Astrocyte of the spinal cord (primary cell): ENCODE measurements at places on chromosomes 12 and 14.

- DNase-seq = no peak
Measured at GRCh38 chr14:92590941-92591340, 77.4 kb downstream of the RIN3 start.

DNA sequence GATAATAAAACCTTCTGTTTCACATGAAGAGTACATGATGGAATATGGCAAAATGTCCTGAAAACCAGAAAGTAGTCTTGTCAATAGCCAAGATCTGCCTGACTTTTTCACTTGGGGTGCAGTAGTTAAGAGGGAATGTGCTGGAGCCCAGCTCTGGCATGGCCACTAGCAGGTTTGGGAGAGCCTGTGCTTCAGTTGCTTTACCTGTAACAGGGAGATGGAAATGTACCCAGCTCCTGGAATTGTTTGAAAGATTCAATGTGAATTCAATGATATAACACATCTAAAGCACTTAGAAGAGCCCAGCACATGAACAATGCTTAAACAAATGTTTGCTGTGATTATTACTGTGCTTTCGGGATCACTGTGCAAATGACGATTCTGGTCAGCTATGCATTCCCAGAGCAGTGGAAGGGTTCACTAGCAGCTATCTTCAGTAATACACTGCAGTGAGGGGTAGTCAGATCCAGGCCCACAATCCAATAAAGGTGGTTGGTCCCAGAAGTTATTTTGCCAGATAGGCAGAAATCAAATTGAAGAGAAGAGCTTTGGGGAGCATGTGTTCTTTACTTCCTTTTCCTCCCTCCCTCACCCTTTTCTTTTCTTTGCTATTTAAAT, 224.9 kb downstream of the APAF1 start:
- no peak for DNase-seq

- DNase-seq = no peak
Measured at GRCh38 chr12:105198961-105199360, 37.0 kb downstream of the APPL2 start.

DNA sequence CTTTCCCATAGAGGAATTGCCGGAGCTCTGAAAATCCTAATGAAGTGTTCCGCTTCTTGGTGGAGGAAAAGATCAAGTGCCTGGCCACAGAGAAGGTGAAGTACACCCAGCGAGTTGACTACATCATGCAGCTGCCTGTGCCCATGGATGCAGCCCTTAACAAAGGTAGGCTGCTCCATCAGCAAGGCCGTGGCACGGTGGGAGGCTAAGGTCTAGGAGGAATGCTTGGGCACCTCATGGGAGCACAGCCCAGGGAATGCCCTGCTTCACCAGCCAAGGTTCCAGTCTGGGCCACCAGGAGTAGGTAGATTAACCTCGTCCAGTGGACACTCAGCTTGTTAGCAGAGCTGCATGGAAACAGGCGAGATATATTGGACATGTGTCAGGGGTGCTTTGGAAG, 6.4 kb upstream of the TPI1 start:
- DNase-seq = no peak

GRCh38 chr14:100556936-100557505, 30.2 kb downstream of the BEGAIN start:
- no peak for DNase-seq

- peak; percentile 91 for DNase-seq
Measured at GRCh38 chr12:65335021-65335714, 56.7 kb downstream of the MSRB3 start.

GRCh38 chr12:6306151-6306550, 4.3 kb upstream of the PLEKHG6 start:
- DNase-seq = no peak

DNA sequence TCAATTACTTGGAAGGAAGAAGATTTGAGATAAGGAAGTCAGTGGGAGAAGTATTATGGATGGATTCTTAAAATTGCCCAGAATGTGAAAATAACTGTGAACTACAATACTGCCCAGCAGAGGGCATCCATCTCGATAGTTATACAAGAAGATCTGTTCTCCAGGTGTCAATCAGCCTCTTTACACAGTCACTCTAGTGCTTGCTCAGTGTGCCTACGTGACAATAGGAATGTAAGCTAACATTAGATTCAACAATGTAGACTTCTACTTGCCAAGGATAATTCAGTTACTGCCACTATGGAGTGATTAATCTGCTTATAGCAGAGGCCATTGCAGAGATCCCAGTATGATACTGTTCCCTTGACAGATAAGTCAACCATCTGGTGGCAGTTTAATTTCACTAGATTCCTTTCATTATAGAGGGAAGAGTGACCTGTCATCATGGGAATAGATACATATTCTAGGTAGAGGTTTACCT, 10.6 kb upstream of the MAP4K5 start:
- peak; percentile 56 for DNase-seq

DNA sequence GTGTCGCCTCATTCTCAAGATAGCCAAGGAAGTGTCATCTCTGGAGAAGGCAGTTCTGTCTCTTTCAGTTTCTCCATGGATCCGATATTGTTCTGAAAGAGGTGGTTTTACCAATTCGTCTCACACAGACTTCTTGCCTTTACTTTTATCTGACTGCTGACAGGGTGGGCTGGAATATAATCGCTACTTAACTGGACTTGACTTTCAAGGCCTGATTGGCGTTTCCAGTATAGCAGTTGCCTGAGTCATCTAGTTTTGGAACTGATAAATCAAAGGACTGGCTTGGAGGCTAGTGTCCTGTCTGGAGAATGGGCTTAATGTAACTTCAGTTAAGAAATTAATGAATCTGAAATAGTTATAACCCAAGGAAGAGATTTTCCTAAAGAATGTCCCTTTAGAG, 21.6 kb downstream of the PRKCH start:
- DNase-seq = no peak

DNA sequence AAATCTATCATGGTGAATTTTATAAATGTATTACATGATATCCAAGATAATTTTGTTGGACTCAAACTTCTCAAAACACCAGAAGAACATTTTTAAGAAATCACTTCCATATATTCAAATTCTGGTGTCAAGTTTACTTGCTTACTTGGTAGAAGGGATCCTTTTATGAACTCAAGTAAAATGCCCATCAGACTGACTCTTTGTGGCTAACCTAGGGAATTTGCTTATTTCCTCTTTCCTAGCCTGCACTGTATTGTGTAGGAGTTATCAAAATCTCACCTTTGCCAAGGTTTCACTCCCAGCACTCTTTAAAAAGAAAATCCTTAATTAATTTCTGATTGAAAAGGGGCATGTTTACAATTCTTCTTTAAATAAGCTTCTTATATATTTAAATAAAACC, 196.5 kb downstream of the DUSP6 start:
- no peak for DNase-seq

DNA sequence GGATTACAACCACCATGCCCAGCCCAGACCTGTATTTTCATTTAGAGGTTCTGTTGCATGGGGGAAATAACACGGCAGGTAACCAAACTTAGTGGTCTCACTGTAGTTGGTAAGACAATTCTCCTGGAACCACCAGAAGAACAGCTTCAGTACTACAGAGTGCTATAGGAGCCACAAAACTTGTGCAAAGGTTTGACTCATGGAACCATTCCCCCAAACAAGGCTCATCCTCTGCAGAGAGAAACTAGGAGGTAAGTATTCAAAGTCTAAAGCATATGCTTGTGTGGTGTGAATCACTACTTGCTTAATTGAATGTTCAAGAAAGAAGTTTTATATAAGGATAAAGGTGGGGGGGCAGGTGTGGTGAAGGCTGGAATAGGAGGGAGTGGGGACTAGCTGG, 58.7 kb downstream of the GNS start:
- no peak for DNase-seq

- peak; percentile 55 for DNase-seq
Measured at GRCh38 chr12:52992699-52993557, 13.3 kb upstream of the EIF4B start.

DNA sequence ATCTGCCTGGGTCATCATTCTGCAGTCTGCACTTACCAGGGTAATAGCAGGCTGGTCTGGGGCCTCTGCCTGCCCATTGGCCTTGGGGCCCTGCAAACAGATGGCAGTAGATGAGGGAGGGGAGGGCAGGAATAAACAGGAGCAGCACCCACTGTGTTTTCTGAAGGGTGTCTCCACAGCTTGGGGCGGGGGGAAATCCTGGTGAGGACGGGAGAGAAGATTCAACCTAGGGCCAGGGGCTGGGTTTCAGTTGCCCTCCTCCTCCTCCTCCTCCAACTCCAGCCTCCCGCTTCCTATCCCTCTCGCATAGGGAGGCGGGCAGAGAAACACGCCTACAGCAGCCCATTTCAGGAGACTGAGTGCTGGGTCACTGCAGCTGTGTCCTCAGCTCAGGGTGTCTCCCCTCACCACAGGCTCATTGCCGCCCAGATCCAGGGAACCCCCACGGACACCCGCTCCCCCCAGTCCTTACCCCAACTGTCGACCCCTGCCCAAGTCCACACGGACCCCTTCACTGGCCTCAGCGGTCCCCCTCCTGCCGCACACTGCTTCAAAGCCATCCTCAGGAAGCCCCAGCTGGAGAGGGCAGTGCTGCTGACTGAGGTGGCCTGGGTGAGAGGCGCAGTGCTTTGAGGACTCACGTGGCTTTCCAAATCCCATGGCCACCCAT, 9.1 kb upstream of the KRT80 start:
- DNase-seq = no peak

DNA sequence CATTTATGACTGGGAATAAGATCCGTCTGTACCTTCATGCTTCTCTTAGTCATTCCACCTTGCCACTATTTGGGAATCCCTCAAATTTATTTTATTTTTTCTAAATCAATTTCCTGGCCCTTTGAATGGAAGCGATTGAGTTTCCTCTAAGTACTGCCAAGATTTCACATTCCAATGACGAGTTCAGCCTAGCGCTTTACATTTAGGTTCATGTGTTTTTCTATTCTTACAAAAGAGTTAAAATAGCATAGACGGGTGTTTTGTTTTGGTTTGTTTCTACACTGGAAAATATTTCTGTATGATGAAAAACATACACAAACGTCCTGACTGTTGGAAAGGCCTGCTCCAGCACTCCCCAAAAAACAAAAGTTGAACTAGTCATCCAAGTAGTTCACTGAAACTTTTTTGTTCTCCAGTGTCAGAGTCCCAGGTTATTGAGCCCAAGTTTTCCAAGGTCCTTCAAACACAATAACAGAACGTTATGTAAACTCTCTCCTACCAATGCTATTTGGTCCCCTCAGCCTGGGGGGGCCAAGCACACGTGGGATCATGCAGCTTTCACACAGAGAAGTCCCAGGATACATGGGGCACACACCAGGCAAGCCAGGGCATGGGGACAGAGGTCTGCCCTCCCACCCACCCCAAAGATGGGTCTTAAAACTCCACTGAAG, 74.8 kb upstream of the FOXN3 start:
- peak; percentile 62 for DNase-seq

- no peak for DNase-seq
Measured at GRCh38 chr14:55026441-55026792, 482 bp downstream of the WDHD1 start.

- no peak for DNase-seq
Measured at GRCh38 chr14:99242816-99243721, 28.9 kb downstream of the BCL11B start.

GRCh38 chr14:22800346-22800745, 14.9 kb downstream of the SLC7A7 start:
- DNase-seq = no peak

DNA sequence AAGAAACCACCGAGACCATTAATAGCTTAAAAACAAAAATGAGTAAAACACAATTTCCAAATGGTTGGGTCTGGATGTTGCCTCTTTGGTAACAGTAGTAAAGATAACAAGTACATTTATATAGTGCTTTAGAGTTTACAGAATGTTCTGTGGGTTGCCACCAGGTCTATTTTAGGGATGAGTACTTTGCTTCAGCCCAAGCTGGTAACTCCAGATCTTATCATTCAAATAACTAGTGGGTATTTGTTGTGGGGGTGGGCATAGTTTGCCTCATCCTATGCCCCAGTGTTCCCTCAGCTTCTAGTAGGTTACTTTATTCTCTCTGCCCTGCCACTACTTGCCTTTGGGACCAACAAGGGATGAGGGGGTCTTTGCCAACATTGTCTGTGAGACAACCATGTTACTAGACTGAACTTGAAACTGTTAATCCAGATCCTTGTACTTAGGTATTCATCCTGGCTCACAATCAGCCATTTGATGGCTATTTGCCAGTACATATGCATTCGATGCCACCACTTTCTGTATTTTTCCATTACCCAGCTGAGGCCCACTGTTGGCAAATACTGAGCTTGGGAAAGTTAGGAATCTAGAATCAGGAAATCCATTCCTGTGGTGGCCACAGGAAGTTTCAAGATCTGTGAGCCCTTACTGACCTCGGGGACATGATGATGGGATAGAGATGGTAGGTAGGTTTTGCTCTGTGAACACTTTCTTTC, 17.6 kb upstream of the AKAP6 start:
- DNase-seq = no peak

DNA sequence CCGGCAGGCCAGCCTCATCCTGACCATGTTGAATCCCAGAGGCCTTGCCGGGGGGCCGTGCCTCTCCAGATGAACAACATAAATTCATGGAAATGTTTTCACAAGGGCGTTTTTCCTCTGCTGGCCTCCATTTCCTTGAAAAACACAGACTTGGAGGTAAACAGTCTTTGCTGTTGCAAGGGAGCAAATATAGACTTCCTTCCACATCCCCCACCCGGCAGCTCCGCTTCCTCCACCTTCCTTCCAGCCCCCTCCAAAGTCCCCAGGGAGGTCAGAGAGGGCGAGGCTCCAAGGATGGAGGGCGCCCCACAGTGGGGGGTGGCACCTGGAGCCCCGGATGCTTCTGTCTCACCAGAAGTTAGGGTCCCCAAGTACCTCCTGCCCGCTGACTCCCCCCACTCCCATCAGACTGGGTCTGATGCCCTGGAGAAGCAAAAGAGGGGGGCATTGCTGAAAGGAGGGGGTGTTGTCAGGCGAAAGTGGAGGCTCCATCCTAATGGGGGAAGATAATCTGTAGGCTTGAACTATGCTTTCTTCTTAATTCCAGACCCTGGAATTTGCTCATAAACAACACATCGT, 31.1 kb downstream of the CALM1 start:
- no peak for DNase-seq

- no peak for DNase-seq
Measured at GRCh38 chr12:97748298-97748697, 285.7 kb downstream of the RMST start.

GRCh38 chr12:121797937-121798786, 4.7 kb upstream of the RHOF start:
- DNase-seq = peak; percentile 54

DNA sequence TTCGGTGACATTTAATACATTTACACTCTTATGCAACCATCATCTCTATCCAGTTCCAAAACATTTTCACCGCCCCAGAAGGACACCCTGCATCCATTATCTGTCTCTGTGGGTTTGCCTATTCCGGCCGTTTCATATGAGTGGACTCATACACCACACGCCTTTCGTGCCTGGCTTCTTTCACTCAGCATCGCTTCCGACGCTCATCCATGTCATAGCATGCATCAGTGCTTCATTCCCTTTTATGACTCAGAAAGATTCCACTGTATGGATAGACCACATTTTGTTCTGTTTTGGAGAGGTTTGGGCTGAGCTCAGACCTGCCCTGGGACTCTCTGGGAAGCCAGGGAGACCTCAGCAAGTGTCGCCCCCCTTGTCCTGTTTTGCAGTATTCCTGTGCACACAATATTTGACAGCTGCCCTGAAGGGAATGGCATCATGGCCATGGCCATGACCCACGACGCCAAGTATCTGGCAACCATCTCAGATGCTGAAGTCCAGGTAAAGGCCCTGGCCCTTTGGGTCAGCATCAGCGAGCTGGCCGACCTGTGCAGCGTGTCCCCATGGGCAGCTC, 23.8 kb downstream of the CFAP251 start:
- DNase-seq = peak; percentile 72
